ENCODE measurements at places on chromosomes 4 and X.

DNA sequence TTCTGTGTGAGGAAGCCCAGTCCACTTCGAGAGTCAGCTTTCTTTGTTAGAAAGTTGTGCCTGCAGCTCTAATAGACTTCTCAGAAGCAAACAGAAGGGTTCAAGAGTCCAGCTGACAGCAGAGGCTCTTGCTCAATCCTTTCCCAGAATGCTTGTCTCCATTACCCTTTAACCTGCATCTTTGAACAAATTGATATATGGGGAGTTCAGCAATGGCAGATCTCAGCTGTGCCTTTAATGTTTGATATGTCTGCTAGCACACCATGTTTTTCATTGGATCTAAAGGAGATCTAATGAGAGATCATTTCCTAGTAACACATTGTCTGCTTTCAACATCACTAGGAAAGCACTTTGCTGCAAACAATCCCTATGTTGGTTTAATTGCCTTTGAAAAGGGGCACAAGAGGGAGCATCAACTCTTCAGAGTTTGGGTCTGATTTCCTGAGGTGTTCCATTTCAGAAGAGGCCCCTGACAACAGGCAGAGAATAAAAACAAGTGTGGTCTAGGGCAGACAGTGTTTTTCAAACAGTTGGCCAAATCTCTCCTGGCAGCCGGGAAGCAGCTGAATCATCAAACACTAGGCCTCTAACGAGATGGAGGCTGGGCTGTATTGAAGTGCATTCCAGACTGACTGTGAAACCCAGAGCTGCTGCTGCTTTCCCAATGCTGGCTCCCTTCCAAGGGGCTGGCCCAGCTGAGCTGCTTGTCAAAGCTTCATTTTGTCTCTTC lies 55.5 kb downstream of the LUZP4 start:
- peak; percentile 40 for DNase-seq

- DNase-seq, result no peak
Observed at GRCh38 chr4:186104890-186105646, 564 bp downstream of the FAM149A start.

DNA sequence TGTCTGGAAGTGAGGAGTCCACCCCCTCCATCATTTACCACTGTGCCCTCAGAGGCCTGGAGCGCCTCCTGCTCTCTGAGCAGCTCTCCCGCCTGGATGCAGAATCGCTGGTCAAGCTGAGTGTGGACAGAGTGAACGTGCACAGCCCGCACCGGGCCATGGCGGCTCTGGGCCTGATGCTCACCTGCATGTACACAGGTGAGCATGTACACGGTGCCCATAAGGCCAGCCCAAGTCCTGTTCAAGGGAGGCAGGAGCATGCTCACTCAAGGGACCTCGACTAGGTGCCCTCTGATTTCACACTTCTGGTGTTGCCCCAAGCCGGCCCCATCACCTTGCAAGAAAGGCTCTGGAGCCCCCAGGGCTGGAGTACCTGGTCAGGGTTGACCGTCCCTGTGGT lies 13.4 kb upstream of the MSANTD1 start:
- DNase-seq, result no peak

DNA sequence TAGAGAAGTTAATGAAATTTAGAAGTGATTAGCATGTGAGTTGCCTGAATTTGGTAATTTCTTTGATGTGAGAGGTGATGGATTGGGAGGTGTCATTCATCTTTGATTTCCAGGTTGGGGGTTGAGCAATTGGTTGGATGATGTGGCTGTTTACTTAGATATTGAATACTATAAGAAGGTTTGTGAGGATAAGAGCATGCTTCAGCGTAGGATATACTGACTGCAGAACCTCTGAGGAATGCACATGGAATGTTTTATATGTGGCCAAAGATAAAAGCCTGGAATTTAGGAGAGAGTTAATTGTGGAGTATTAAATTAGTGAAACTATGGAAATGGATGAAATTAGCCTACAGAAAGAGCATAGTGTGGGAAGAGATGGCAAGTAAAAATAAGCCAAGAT lies 165.4 kb upstream of the MAD2L1 start:
- DNase-seq, result no peak

DNA sequence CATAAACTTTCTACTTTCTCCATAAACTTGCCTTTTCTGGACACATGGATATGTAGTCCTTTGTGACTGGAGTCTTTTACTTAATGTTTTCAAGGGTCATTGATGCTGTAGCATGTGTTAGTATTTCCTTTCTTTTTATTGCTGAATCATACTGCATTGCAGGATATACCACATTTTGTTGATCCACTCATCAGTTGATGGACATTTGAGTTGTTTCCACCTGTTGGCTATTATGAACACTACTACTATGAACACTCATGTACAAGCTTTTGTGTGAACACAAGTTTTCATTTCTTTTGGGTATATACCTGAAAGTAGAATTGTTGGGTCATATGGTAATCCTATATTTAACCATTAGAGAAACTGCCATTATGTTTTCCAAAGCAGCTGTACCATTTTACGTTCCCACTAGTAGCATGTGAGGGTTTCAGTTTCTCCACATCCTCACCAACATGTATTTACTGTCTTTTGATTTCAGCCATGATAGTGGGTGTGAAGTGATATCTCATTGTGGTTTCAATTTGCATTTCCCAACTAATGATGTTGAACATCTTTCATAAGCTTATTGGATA lies 26.3 kb upstream of the GPM6B start:
- DNase-seq, result no peak

- no peak for DNase-seq
Observed at GRCh38 chr4:601612-602558, 23.5 kb upstream of the PDE6B start.

DNA sequence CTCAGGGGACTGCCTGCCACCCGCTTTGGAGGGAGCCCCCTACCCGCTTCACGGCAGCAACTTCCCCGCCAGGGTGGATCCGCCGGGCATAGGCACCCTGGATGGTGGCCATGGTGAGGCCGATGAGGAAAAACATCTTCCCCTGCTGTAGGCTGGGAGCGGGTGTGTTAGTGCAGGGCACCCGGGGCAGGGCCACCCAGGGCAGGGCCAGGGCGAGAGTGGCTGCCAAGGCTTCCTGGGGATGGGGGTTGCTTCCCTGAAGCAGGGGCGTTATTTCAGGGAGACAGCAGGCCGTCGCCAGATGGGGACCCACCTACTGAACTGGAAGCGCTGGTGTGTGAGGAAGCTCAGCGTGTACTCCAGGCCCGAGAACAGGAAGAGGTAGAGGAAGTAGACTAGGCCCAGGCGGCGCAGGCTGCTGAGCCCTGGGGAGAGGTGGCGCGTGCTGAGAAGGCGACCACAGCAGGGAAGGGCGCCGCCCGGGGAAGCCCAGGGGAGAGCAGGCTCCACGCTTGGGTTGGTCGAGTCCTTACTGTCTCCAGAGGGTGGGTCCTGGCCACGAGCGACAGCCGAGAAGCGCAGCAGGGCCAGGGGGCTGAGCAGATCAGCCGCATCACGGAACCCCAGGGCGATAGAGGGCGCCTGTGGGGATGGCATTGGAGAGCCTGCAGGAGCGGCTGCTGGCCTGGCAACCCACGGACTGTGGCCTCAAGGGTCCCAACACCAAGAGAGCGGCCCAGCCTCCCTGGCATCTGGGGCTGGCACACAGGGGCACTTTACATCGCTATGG lies 31.5 kb downstream of the NOP14 start:
- DNase-seq, result peak; percentile 40

DNA sequence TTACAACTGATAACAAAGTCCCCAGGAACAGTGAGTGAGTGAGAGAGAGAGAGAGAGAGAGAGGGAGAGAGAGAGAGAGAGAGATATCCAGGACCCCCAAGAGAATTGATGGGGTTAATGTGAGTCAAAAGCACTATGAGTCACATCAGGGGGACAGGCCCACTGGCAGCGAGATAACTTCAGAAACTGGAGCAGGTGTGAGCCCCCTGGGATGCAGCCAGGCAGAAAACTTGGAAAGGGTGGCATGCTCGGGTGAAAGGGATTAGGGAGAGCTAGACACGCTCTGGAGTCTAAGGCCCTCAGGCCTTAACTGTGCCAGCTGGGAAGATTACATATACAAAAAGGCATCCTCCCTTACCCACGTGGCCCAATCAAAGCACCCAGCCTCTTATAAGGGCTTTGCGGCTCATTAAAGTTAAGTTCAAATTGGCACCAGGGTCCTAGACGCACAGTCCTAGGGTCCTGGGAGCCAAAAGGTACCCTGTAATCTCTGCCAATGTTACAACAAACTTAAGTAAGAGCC lies 841 bp downstream of the ACOT9 start:
- DNase-seq, result no peak

GRCh38 chr4:19736968-19737756 lies 514.5 kb upstream of the SLIT2 start:
- DNase-seq, result no peak

DNA sequence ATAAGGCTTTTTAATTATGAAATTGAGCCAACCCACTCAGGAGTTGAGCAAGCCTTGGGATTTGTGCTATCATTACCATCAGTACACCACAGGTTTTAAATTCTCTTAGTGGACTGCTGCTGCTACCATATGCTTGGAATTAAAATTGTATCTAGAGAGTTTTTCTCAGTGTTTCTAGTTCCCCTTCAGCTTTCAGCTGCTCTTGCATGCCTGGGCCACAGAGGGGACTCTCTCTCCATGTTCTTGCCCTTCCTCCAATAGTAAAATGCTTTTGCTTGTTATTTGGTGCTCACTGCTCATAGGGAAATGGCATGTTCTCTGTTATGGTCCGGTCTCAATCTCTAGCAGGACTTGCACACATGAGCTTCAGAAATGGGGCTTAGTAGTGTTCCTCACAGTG lies 101.9 kb downstream of the IGSF1 start:
- DNase-seq, result no peak

- no peak for DNase-seq
Observed at GRCh38 chrX:98731821-98732220, 1678.3 kb downstream of the PCDH19 start.

GRCh38 chrX:71253253-71254091 lies 468 bp downstream of the ZMYM3 start:
- peak; percentile 15 for DNase-seq

- no peak for DNase-seq
Observed at GRCh38 chrX:23822841-23823240, 39.9 kb downstream of the SAT1 start.

DNA sequence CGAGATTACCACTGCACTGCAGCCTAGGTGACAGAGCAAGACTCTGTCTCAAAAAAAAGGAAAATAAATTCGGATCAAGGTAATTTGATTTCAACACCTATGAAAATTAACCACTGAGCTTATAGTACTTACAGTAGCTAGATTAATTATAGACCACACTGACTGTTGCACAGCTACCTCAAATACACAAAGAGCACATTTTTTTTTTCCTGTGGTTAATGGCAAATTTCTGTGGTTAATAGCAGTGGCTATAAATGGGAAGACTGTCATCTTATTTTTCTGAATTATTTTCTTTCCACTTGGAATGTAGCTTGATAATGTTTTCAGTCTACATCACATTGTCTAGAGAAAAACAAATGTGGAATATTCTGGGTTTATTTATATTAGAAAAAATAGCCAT lies 1661.6 kb upstream of the PCDH7 start:
- no peak for DNase-seq

GRCh38 chr4:168153596-168154440 lies 61.5 kb downstream of the ANXA10 start:
- peak; percentile 68 for DNase-seq

GRCh38 chrX:147935156-147935758 lies 23.5 kb downstream of the FMR1 start:
- DNase-seq, result no peak

- DNase-seq, result no peak
Observed at GRCh38 chr4:110480031-110480549, 4.1 kb downstream of the ENPEP start.

DNA sequence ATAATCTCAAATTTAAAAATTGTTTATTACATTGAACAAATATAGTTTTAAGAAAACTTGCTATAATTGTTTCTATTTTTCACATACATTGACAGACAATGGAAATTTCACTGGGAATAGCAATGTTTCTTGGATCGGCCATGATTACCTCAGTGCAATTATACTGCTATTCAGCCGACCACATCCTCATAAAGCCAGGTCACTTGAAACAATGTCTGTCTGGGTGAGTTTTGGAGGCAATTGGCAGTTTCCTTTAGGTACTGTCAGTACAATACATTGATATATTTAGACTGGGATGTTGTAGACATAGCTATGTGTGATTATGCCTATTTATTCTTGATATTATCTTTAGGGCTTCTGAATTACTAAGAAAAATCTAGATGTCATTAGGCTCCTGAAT lies 89.5 kb upstream of the VEGFC start:
- DNase-seq, result no peak

DNA sequence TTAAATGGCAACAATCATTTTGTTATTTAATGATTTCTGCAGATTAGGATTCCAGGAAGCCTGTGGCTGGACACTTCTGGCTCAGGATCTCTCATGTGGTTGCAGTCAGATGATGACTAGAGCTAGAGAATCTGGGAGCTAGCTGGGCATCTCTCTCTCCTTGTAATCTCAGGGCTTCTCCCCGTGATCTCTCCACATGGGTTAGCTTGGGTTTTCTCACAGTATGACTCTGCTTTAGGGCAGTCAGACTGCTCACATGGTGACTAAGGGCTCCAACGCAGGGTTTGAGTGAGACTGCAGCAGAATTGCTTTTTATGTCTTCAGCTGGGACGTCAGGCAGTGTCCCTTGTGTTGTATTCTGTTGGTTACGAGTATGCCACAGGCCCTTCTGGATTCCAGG lies 361.4 kb downstream of the CBLL2 start:
- DNase-seq, result no peak

DNA sequence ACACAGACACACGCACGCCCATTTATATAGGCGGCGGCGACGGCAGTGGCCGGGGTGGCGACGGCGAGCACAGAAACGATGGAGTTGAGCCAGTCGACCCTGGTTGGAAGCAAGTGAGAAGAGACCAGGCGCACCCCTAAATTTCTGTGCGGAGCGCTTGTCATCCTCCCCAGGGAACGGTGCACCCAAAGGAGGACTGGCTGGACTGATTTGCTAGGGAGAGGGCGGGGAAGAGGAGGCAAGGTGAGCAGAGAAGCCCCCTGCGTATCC lies 302 bp downstream of the NHS start:
- no peak for DNase-seq

DNA sequence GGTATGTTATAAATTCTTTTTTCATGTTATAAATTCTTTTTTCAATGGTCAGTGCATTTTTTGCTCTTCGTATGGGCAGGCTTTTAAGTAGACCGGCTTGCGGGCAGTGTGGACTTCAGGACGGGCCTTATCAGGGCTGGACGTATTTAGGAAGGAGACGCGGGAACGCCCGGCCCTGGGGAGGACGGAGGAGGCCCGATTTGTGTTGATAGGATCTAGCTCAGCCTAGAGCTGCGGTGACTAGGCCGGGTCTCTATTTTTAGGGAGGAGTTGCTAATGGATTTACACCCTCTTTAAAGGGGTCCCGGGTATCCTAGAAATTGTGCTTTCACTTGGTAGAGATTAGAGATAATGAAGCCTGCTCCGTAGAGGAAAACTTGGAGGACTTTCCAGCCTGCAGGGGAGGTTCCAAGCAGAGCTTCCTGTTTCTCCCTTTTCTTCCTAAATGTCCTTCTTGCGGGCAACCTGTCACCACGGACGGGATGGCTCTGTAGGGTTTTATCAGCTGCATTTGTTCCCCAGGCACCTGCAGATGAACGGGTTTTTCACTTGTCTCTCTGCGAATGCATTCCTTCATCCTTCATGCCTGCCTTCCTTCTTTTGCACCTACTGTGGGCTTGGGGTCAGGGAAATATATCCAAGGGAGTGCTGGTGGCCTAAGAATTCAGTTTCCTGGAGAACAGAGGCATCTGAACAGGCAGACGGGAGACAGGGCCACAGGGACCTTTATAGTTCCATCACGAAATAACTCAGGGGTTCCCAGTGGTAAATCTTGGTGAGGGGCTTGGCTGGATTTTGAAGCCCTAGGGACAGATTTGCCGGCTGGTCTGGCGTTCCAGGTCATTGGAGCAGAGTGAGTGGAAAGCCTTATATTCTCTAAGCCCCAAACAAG lies 1.4 kb downstream of the CD99 start:
- no peak for DNase-seq

Data from head of caudate nucleus (tissue), 42 donors.